ENCODE measurements at places on chromosomes 6 and 20.

DNA sequence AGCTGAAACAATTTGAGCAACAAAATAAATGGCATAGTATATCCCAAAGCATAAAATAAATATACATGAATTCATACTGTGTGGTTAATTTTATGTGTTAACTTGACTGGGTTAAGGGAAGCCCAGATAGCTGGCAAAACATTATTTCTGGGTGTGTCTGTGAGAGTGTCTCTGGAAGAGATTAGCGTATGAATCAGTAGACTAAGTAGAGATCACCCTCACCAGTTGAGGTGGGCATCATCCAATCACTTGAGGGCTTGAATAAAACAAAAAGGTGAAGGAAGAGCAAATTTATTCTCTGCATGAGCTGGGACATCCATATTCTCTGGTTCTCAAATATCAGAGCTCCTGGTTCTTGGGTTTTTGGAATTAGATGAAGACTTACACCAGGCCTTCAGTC is 17.9 kb downstream of the SLC22A16 start:
- no peak for DNase-seq

DNA sequence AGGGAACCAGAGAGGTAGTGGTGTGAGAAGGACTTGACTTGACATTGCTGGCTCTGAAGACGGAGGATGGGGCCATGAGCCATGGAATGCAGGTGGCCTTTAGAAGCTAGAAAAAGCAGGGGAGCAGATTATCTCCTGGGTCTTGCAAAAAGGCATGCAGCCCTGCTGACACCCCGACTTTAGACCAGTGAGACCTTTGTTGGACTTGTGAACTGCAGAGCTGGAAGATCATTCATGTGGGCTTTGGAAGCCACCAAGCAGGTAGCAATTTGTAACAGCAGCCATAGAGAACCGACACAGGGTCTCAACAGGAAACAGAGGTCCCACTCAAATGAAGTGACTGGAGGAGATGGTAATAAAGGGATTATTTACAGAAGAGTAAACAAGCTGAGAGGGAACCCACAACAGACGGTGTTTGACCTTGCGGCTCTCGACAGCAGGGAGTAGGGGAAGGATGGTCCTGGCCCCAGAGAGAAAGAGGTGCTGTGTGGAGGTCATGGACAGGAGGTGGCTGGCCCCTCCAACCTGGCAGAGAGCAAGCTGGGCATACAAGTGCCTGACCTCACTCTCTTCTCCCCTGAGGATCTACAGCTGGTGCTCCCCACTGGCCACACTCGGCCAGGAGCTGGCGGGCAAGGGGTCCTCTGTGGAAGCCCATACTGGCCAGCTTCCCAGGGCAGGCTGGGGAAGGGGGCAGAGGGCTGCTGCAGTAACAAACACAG is 43.9 kb downstream of the SLC22A23 start:
- DNase-seq, result no peak

GRCh38 chr6:9062596-9062995 is 627.3 kb upstream of the SLC35B3 start:
- no peak for DNase-seq

- DNase-seq, result no peak
These were observed 24.2 kb downstream of the MGME1 start for GRCh38 chr20:17992847-17993513.

DNA sequence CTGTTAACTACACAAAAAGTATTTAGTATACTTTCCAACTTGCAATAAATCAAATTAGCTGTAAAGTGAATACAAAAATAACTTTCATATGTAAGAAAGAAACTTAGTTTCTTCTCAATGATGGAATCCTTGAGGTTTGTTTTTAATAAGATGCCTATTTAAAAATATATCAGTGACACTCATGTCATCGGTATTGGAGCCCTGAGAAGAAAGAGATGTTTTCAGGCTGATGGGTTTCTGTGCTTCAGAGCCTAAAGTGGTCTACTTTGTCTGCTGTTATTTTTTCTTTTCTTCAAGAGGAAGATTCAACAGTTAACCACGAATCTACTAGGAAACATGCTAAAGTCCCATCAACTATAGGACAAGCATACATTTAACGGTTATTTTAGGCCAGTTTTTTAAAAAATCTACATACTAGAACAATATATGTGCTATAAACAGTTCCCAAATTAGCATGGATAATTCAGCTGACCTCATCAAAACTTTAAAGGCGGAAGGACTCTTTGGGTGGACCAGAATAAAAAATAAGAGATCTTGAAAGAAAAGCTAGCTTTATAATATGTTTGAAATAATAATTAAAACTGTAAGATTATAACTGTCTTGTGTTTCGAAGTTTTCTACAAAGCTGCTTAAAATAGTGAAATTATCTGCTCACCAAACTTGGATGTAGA is 147.0 kb upstream of the SAMD5 start:
- no peak for DNase-seq

DNA sequence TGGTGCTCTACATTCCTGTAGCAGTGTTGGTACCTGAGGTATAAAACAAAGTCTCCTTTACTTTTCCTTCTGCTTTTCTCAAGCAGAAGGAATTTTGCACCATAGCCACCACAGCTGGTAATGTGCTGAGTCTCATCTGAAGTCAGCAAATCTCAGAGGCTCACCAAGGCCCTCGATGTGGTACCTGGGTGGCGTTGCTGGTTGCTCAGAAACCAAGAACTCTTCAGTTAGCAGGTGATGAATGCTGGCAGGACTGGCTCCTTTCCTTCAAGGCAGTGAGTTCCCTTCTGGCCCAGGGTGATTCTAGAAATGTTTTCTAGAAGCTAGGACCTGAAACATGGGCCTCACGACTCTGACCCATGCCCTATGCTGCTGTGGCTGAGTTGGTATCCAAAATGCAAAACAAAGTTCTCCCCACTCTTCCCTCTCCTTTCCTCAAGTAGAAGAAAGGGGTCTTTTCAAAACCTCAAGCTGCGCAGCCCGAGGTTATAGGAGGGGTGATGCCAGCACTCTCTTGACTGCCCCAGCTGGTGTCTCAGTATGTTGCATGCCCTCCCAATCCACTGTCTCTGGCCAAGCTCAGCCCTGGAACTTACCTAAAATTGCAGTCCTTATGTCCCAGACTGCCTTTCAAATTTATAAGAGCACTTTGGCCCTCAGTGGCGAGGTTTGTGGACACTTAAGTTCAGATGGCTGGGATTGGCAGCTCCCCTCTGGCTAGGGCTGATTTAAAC is 592.3 kb downstream of the FRK start:
- DNase-seq, result no peak

GRCh38 chr6:151875524-151875923 is 68.0 kb downstream of the ESR1 start:
- DNase-seq, result no peak

- no peak for DNase-seq
These were observed 333.5 kb downstream of the NRN1 start for GRCh38 chr6:5673019-5673790.

DNA sequence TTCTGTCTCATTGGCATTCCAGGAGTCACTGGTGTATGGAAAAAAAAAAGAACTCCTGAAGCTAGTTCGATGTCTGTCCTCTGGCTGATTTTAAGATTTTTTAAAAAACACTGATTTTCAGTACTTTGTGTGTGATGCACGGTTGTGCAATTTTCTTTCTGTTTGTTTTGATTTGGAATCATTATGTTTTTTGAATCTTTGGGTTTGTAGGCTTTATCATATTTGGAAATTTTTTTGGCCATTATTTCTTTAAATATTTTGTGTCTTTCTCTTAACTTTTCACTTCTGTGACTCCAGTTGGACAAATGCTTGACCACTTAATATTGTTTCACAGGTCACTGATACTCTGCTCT is 327.2 kb downstream of the BCKDHB start:
- no peak for DNase-seq

- DNase-seq, result no peak
These were observed 38.1 kb upstream of the GCLC start for GRCh38 chr6:53582963-53583362.

DNA sequence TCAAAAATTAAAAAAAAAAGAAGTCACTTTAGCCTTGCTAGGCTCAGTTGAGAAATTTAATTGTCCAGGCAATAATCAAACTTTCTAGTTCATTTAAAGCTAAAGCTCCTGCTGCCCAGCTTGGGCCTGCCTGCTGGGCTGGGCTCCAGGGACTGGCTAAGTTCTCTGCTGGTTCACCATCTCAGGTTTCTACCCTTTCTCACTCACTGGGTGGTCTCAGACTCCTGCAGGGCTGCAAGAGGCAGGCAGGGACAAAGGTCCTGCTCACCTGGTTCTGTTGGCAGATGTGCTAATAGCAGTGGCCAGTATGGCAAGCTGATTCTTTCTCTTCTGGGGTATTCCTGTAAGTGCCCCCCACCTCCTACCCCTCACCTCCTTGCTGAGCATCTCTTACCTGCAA is 21.2 kb upstream of the RTF2 start:
- no peak for DNase-seq

DNA sequence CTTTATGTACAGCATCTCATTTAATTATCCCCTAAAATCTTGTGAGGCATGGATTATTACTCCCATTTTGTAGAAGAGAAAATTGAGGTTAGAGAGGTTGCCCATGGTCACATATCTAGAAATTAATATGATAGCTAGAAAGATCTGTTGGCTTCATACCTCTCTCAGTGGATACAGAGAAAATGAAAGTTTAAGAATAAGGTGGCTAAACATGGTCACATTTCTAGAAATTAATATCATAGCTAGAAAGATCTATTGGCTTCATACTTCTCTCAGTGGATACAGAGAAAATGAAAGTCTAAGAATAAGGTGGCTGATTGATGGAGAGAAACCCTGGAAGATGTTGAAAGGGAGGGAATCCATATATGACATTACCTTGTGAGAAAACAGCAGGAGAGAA is 260.7 kb upstream of the MAN1A1 start:
- DNase-seq, result no peak

DNA sequence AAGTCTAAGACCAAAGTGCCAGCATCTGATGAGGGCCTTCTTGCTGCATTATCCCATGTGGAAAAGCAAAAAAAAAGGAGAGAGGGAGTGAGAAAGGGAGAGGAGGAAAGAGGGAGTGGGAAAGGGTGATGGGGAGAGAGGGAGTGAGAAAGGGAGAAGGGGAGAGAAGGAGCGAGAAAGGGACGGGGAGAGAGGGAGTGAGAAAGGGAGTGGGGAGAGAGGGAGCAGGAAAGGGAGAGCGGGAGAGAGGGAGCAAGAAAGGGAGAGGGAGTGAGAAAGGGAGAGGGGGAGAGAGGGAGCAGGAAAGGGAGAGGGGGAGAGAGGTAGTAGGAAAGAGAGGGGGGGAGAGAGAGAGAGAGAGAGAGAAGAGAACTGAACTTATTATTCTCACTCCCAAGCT is 241.1 kb upstream of the RIMS1 start:
- DNase-seq, result no peak

DNA sequence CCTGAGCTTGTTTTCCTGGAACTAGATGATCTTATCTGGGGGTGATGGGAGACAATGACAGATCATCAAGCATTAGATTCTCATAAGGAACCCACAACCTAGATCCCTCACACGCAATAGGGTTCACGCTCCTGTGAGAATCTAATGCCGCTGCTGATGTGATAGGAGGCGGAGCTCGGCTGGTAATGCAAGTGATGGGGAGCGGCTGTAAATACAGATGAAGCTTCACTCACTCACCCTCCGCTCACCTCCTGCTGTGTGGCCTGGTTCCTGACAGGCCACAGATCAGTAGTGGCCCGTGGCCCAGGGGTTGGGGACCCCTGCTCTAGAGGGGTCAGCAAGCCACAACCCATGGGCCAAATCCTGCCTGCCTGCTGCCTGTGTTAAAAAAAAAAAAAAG is 435.9 kb downstream of the CD83 start:
- DNase-seq, result no peak

GRCh38 chr6:151121900-151122299 is 117.9 kb upstream of the AKAP12 start:
- DNase-seq, result no peak

GRCh38 chr20:7879883-7880282 is 60.4 kb downstream of the HAO1 start:
- DNase-seq, result no peak

DNA sequence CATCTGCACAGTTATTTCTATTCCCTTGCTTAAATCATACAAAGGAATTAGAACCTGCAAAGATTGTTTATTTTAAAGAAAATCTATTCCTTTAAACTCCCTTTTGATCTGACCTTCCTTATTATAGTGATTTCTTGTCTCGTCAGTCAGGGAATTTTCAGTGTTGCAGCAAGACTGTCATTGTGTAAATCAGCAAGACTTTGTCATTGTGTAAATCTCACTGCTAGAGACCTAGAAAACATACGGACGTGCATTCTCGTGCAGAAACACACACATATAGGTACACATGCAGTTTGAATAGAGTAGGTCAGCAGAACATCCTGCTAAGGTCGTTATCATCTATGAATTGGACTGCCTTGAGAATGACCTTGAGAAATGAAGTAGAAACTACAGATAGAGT is 6.2 kb upstream of the SGK1 start:
- no peak for DNase-seq

GRCh38 chr6:52360601-52361413 is 1.1 kb upstream of the PAQR8 start:
- DNase-seq, result no peak

DNA sequence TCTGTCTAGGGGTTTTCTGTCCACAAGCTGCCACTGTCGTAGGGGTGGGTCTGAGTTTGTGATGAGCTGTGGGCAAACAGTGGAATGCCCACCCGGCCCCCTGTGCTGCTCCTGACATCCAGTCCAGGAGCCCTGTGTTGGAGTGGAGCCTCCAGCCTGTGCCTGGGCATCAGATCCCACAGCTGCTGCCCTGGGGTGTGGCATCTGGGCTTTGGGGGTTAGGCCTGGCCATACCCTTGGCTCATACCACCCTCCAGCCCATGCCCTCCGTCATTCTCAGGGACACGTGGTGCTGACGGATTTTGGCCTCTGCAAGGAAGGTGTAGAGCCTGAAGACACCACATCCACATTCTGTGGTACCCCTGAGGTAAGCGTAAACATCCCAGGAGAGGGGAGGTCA is 12.9 kb downstream of the SGK2 start:
- DNase-seq, result no peak

- DNase-seq, result no peak
These were observed 7.0 kb upstream of the NKAIN4 start for GRCh38 chr20:63261060-63261794.

DNA sequence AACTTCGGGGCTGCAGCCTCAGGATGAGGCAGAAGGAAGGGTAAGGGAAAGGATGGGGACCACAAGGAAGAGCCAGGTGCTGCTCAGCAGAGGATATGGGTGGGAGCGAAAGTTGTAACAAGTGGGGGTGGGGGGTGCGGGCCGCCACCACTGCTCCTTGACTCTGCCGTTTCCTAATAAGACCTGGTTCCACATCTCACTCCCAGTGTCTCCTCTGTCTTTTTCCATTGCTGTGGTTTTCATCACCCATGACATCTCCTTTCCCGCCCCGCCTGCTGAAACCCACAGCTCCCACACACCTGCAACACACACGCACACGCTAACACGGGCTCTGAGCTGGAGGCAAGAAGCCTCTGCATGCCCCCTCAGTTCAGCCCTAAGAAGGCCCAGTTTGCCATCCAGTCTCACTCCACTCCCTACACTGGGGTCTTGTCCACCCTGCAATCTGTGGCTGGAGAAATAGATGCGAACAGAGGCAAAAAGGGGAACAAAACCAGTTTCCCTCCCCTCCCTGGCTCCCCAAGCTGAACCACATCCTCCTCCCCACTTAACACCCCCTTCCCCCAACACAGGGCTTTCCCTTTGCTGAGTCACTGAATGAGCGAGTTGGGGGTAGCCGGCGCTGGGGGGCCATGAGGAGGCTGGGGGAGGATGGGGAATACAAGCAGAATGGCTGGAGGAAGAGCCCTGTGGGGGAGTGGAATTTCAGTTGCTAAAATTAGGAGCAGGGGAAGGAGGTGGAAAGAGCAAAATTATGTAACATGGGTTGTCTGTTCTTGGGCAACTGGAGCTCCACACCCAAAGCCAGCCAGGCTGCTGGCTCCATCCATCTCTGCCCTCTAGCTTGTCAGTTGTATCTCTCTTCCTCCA is 11.5 kb downstream of the NFKBIL1 start:
- DNase-seq, result no peak

Measured in stimulated activated CD4-positive, alpha-beta T cell treated with anti-CD3 and anti-CD28 coated beads, Interleukin-15, amount 100 ng/mL, for 1 hour (primary cell).